ENCODE measurements at places on chromosomes 5 and 9. TPM values are rescaled to one million over a fixed set of nuclear protein-coding genes. Genes with fewer than 3 reads are reported as not detected.

GRCh38 chr5:2656206-2656605, 95.3 kb downstream of the IRX2 start:
- DNase-seq, result no peak

GRCh38 chr9:126207256-126207655, 119.4 kb upstream of the MVB12B start:
- no peak for DNase-seq

DNA sequence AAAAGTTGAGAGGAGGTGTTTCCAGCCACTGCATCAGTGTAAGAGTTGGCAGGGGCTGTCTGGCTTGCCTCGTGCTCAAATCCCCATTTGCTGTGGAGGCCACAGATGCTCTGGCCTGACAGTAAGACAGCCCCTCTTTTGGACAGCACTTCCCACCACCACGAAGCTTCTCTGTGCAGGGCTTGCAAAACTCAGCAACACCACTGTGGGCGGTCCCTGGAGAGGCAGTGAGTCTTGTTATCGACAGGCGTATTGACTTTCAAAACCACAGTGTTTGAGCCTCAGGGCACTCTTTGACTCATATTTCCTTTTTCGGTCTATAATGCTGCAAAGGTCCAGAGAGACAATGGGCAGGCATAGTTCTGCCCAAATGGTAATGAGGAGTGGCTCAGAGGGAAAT, 539.5 kb downstream of the EBF1 start:
- no peak for DNase-seq

DNA sequence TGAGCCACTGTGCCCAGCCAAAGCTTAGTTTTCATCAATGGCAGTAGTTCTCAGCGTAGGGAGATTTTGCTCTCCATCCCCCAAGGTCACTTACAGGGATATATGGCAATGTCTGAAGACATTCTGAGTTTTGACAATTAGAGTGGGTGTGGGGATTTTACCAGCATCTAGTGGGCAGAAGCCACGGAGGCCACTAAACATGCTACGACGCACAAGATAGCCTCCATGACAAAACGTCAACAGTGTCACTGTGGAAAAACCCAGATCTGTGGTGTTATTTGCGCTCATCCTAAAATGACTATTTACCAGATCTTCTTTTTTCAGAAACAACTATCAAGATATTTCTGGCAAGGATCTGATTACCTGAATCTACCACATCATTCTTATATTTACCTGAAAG, 68.2 kb downstream of the CDC14B start:
- DNase-seq, result no peak

DAB2 gene
- polyA plus RNA-seq, result 178 TPM

DNA sequence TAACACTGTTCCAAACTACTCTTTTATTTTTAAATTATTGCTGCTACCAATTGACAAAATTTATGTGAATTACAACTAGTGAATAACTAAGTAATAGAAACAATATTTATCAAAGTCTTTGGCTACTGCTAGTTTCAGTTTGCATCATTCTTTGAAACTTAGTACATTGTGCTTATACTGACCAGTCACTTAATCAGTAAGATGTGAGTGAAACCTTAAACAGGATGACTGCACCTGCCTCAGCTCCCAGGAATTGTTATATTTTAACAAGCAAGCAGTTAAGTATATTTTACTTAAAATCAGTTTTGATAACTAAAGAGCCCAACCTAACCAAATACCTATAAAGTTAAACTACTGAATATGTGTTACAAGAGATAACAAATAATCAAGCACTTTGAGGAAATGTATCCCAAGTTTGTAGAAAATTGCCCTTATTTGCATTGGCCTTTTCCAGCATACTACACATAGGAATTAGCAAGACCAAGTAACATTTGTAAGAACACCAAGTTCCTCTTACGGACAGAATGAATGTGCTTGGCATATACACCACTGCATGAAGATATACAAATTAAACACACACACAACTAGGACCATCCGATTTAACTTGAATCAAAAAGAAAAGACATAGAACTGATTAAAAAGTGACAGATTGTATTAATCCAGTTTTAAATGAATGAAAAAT, 545.5 kb upstream of the DAB2 start:
- DNase-seq, result no peak

- DNase-seq, result no peak
Measured at GRCh38 chr5:96629774-96630173, 32.4 kb upstream of the CAST start.

DNA sequence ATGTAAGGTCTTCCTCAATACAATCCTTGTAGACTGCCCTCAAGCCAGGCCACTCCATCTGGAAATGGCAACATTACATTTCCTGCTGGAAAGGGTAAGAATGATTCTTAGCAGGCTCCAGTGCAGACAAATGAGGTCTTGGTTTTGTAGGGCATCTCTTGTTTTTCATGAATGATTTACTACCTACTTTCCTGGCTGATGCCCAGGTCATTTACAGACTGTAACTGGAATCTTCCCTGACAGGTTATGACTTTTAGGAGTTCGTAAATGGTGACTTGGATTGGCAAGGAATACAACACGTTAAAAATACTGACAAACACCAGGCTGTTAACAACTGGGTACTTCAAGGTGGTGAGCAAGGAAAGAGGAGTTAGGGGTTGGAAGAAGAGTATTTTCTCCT, 510.5 kb upstream of the TNC start:
- no peak for DNase-seq

- DNase-seq, result no peak
Measured at GRCh38 chr5:168749391-168750100, 170.4 kb upstream of the PANK3 start.

GRCh38 chr9:86854898-86855523, 92.3 kb downstream of the GAS1 start:
- DNase-seq, result peak; percentile 89

- no peak for DNase-seq
Measured at GRCh38 chr9:8616414-8616813, 816.8 kb upstream of the DMAC1 start.

Data from large intestine (tissue), 12 donors.